ENCODE measurements at places on chromosomes 12 and 14.

DNA sequence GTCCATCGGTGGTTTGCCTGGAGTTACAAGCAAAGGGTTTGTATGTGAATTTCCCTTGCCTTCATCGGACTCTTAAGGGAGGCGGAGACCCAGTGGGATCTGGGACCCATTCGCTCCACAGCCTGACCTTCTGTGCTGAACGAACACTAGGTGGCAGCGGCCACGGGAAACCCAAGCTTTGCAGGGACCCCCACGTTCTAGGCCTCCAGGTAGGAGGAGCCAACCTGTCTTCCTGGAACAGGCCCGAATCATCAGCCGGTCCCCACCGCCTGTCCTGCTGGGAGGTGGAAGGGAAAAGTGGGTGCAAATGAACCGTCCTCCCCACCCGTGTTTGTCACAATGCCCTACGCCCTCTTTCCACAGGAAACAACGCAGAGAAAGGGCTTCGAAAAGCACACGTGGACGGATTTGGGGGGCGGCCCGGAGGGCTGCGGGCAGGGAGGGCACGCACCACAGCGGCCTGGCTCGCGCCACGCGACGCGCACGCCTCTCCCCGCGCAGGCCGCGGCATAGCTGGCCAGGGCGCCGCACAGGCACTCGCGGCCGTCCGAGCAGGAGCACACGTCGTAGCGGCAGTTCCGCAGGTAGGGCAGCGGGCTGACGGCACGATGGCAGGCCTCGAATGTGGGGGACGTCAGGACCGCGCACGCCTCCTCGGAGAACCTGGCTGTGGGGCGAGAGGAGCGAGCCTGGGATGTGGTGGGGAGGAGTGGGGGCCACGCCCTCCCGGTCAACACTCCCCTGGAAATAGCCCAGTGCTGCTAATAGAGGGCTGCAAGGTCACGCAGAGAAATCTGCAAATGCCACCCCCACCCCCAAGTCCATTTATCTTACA, 67.8 kb downstream of the VWF start:
- no peak for DNase-seq

DNA sequence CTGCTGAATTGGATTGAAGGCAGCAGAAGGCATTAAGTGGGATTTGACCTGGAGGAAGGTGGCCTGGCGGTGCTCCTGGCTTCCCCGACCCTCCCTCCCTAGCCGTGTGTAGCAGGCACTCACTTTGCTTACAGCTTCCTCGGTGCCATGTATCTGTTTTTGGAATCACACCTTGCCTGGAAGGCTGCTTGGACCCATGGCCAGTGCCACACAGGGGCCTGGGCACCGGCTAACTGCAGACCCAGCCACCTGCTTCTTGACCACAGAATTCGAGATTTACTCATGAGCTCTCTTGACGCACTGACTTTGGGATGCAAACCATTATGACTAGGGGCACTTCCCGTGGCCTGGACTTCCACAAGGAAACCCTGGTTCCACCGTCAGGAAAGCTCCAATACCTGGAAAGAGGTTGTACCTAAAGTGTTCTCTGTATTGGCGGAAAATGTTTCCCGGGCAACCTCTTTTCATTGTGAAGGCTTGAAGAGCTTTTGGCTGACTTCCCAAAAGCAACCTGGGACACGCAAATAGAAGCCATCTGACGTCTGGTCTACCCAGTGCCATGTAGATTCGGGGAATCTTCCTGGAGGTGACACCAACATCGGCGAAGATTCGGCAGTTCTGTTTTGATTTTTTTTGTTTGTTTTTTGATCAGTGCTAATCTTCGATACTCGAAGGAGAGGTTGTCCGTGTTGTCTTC, 125.6 kb upstream of the RTL1 start:
- no peak for DNase-seq

- DNase-seq, result no peak
Measured at GRCh38 chr12:65585648-65586602, 238.4 kb upstream of the HMGA2 start.

- no peak for DNase-seq
Measured at GRCh38 chr14:104683653-104684448, 5.6 kb upstream of the INF2 start.

DNA sequence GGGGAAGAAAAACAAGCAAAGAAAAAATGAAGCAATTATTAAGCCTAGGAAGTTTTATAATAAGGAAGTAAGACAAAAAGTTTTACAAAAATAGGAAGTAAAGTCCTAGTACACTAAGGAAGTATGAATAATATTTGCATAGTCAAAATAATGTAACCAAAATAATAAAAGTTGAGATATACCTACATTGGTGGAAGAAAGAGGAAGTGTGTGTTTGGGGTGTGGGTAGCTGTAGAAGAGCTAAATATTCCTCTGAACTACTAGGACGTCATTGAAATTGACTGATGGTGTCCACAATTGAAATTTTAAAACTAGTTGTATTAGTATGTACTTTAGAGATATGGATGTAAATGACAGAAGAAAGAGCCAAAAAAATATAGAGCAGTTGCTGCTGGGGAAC, 228.4 kb upstream of the OTX2 start:
- no peak for DNase-seq

DNA sequence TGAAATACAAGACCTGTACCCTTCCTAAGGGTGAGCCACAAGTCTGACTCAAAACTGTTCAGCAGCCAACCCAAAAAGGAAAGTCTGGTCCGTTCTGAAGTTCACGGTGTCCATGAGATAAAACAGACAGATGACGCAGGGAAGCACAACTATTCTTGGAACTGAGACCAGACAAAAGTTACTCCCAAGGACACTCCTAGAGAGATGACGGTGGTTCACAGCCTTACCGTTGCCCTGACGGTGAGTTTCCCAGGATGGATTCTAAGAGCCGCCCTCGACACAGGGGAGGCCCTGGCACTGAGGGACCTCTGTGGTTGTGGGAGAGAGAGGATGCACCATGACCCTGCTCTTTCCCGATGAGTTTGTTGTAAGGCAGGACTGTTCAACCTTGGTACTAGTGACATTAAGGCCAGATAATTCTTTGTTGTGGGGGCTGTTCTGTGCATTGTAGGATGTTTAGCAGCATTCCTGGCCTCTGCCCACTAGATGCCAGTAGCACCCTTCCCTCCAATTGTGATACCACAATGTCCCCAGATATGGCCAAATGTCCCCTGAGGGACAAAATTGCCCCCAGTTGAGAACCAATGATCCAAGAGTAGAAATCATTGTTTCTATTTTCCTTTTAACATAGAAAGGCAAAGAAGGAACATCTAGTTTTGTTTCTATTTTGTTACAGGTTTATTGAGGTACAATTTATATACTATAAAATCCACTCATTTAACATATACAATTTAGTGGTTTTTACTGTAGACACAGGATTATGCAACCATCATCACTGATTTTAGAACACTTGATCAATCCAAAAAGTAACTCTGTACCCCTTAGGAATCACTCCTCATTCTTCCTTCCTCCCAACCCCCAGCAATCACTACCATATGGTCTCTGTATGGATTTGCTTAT, 23.0 kb downstream of the OR10P1 start:
- no peak for DNase-seq

DNA sequence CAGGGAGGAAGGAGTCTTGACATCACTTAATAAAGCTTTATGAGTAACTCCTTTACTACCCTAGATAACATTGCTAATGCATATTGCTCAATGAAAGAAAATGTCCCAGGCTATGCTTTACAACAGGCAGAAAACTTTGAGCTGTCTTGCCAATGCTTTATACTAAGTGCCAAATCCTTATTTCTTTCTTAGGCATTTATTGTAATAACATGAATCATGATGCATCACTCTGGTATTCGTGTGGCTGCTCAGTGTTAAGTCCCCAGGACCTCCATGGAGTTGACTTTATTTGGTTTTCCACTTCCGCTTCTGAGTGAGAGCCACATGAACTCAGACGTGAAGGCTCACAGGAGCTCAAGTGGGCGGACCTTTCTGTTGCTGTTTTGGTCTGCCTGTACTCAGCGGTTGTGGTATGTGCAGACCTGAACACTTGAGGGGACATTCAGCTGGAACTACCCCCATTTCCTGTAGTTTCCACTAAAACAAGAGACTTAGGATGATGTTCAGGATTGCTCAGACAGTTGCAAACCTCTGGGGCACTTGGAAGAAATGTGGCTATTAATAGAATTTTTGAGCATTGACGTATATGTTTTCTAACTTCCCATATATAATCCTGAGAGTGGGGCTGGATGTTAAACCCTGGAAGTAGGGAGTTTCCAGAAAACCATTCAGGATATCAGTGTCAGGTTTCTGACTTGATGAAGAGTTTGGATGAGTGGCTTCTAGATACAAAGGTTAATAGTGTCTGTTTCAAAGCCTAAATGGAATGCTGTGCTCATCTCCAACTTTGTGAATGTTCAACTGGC, 258.6 kb downstream of the MSRB3 start:
- DNase-seq, result peak; percentile 100

DNA sequence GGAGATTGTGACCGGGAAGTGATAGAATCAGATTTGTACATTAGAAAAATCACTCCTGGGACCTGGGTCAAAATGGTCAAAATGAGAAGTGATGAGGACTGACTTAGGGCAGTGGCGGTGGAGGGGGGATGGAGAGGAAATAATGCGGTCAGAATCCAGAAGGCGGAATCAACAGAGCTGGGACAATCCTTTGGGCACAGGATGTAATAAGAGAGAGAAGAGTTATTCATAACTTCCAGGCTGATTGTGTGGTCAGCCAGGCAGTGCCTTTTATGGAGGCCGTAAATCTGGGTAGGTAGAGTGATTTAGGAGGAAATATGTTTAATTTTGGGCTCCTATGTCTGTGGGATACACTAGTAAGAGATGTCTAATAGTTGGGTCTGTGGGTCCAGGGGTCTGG, 21.6 kb downstream of the FBXL14 start:
- no peak for DNase-seq

All from BJ (cell line).